ENCODE measurements at places on chromosomes 2 and 18.
A peak's percentile ranks its signal among the peaks of the same experiment; 100 is the strongest.

DNA sequence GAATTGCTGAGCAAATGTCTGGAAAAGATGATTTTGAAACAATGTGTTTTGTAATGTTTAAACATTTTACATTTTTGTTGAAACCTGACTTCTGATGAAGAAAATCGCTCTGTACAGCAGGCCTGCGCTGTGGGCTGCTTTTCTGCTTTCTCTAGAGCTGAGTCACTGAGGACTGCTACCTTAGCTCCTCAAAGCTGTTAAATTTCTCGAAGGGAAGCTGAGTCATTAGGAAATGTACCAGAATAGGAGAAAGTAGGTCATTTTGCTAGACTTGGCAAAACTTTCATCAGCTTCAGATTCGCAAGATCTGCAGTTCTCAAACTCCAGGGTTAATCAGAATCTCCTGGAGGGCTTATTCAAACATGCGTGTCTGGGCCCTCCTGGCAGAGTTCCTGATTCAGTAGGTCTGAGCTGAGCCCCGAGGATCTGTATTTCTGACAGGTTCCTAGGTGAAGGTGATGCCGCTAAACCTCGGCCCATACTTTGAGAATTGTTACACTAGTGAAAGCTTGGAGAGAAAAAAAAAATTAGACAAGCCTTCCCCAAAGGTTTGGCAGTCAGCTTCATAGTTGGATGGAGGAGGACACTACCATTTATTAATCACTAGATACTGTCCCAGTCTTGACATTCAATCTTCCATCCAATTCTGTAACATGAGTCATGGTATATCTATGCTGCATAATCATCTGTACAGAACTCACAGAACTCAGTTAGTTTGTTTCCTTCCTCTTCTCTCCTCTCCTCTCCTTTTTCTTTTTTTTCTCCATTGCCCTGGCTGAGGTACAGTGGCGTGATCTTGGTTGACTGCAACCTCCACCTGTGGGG is 297.6 kb downstream of the PARD3B start:
- no peak for DNase-seq

DNA sequence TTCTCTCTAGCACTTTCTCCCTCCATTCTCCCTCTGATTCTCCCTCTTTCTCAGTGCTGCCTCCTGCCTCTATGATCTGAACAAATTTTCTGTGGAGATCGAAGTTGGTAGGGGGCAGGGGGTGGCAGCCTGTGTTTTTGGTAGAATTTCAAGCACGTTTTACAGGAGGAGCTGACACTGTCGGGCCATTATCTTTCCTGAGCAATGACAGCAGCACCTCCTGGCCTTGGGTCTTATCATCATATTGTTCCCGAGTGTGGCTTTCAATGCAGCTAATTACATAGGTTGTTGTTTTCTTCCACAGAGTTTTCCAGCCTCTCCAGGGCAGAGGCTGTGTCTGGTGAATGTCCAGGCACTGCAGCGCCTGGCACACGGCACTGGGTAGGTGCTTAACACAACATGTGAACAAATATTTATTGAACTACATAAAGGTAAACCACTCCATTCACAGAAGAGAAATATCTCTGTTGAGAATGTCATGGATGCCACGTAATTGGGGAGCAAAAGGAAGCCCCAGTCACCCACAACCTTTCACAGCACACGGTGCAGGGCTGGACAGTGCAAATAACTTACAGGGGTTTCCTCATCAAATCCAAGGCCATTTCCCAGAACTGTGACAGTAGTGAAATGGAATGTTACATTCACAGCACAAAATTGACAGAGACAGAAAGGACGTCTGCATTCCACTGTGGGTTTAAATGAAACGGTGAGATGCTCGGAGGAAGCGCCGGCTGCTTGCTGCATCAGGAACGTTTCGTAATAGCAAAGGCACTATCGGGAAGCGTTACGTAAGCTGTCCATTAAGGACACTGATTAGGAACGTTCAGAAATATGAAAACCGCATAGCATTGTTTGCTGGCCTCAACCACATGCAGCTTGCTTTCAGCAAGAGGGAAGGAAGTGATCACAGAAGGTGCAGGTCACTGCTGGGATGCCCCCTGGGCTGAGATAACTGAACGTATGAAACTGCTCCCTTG is 6.5 kb upstream of the KCNG2 start:
- DNase-seq, result peak; percentile 60

GRCh38 chr18:73365018-73365417 is 497.2 kb upstream of the NETO1 start:
- DNase-seq, result no peak

DNA sequence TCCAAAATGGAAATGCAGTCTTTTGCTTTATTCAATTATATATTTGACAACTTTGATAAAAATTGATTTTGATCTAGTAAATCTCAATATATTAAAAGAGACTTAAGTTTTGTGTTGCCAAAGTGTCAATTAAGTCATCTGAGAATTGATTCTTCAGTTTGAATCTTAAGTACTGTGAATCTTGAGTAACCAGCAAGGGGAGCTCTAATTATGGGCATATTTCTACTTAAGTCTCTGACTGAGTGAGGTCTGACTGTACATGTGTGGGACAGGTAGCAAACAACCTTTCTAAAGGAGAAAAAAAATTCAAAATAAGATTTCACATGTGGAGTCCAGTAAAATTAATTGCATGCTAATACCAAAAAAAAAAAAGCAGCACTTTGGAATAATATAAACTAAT is 503.7 kb upstream of the SLC8A1 start:
- DNase-seq, result no peak

DNA sequence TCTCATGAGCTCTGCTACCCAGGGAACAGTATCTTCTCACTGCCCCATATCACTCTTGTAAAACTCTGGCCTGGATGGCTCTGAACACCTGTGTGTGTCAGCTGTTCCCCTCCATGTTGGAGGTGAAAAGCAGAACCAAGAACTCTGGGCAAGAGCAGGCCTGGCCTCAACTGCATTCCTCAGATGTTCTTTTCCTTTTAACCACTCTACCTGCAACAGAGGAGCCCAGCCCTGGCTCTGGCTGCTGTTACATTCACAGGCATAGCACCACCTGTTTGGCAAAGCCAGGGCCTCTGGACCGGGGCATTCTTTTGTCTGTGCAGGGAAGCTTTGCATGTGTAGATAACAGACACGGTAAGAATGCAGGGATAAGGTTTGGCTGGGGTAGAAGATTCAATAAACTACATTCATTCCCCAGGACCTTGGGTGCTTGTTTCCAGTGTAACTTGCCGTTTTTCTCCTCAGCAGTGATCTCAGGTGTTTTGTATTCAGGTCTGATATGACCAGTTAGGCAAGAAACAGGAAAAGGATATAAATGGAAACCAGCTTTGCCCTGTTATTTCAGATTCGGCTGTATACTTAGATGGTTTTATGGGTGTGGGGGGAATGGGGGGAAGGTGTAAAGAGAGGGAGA is 95.1 kb downstream of the SPTBN1 start:
- no peak for DNase-seq

DNA sequence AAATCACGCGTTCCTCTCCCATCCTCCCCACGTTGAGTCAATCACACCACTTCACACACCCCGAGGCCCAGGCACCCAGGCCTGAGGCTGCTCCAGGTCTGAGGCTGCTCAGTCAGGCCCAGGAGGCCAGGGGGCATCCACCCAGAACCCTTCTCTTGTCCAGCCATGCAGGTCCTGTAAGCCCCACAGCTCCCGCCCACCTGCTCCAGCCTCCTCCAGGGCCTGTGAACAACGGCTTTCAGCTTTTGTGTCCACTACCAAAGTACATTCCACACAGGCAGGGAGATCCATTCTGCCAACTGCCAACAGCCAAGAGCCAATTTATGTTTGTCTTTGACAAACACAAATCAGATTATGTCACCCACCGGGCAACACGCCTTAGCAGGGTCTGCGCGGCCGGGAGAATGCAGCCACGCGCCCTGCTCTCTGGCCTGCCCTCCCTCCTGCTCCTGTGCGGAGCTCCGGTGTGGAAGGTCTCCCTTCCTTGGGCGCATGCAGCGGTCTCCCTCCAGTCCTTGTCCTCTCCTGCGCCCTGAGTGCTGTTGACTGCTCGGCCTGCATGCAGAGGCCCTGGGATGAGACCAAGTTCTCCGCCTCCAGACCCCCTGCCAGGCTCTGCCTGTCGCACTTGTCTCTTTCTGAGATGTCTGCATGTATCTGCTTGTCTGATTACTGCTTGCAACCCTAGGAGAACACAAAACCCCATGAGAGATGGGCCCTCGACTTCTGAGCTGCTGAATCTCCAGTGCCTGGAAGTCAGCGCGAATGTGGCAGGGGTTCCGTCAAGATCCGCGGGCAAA is 146.6 kb downstream of the ZNF516 start:
- DNase-seq, result no peak

DNA sequence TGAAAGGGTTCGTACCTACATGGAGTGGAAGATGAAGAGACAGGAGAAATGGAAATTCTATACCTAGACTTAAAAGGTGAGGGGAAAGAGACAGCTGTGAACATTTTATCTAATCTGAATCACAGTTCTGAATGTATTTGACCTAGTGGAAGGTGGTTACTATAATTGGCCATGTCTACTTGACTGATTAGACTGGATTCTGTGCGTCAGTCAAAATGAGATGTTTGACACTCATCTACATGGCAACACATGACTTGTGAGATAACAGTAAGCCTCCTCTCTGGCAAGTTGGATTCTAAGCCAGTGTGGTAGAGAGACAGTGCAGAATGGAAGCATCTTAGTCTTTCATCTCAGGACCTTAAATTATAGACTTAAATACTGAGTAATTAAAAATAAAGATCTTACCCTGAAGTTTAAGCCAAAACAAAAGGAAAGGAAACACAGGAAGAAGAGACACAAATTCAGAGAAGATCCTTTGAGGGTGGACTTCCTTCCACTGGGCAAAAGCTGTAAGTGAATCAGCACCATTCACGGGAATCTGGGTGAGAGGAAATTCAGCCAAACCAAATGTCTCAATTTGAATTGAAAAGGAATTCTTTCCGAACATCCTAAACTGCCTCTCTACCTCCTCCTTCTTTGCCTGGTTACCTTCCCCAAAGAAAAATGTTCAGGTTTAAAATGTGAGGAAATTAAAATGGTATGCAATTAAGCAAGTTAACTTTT is 121.6 kb downstream of the EHBP1 start:
- no peak for DNase-seq

DNA sequence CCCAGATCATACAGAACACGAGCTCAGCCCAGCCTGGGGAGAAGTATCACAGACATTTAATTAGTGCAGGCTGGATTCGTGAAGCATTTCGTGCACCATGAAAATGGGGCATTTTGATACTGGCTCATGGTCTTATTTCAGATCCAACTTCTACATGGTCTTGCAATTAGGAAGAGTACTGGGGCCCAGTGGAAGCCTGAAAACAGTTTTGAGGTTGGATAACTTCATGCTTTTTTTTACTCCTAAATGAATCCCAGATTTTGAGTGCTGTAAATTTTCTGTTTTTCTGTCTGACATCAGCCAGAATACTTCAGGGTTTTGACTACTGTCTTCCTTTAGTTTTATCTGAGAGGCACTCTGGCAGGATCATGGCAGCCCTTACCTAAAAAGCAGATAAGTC is 160.1 kb downstream of the GFPT1 start:
- DNase-seq, result no peak

DNA sequence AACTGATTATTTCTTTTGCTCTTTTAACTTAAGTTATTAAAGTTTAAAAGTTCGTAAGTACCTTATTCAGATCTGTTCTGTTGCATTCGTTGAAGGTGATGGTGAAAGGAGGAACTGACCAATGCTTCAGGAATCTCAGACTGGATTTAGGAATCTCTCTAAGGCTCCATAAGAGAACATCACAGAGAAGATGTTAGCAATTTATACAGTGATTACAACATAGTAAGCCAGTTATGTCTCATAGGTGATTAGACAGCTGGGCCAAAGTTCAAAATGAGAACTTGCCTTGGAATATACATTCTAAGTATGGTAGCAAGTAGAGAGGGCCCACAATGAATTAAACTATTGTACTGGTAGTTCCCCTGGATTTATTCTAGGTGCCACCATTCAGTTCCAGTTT is 3.2 kb downstream of the MARS2 start:
- DNase-seq, result no peak

DNA sequence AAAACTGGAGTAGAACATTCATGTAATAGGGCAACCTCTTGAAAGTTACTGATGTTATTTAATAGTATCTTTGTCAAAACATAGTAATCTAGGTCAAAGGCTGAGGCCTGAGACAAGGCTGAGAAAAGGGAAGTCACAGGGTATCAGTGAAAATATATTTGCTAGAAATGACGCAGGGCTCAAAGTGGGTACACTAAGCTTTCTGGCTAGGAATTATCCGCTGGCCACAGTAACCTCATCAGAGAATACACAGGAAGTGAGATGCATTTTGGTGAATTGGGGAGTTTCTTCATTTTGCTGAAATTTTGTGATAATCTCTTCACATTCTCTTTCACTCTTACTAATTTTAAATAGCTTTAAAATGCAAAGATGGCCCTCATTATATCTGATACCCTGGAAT is 206.8 kb downstream of the OTX1 start:
- DNase-seq, result no peak

DNA sequence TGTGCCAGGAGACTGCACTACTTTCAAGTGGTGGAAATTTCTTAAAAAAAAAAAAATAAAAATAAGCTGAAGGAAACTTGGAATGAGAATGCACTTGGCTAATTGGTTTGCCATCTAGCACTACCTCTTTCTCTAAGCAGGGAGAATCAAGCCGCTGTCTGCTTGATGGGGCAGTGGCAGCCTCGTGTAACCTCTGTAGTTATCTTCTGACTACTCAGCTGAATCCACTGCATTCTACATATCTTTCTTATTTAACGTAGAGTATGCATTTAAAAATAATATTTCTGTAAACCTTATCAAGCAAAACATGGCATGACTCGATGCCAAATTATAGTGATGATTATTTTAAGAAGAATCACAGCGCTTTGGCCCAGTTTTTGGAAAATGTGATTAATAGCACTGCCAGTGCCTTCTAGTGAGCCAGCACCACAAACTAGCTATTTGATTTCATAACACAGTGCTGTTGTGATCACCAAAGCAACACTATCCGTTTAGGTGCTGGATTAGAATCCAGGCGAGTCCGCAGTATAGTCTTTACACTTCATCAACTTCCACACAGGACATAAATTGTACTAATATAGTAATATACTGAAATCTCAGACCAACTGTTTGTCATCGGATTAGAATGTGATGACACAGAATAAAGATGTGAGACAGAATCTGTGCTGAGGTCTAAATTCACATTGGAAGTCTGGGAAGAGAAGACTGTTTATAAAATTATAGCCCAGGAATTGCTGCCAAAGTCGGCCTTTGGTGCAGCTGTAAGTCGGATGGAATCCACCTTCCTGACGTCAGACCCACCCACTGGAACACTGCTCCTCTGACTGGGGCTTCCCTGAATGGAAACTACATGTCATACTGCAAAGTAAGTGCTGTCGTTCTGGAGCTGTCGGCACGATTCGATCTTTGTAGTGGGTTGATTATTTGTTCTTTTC is 136.5 kb upstream of the ETAA1 start:
- no peak for DNase-seq

GRCh38 chr18:48100165-48100575 is 169.7 kb upstream of the SMAD2 start:
- no peak for DNase-seq

GRCh38 chr2:110772383-110772755 is 40.0 kb downstream of the ACOXL start:
- DNase-seq, result no peak

GRCh38 chr2:179049546-179050311 is at the start of gene CCDC141:
Gene CCDC141, minus strand, starts transcription at chr2:179050137. Its CDS starts 196 bp downstream, at chr2:179049941.
- no peak for DNase-seq

- no peak for DNase-seq
These were observed 79.8 kb downstream of the C1D start for GRCh38 chr2:67982956-67983355.
